Epithelial cell of proximal tubule (primary cell): ENCODE measurements at places on chromosomes 11 and 22.

- DNase-seq = no peak
Measured at GRCh38 chr11:78735711-78736110, 161.0 kb upstream of the NARS2 start.

DNA sequence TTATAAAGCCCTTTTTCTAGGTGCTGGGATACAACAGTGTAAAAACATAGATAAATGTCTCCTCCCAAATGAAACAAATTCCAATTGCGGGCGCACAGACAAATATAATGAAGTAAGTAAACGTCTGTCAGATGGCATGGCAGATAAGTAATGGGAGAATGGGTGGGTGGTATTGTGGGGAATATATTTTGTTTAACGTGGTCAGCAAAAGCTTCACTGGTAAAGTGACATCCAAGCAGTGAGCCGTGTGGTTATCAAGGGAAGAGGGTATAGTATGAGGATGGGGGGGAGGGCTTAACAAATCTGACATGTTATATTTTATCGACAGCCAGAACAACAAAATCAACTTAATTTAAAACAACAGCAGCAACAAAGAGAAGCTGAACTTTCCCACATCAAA is 1.2 kb downstream of the SVIP start:
- DNase-seq = no peak

DNA sequence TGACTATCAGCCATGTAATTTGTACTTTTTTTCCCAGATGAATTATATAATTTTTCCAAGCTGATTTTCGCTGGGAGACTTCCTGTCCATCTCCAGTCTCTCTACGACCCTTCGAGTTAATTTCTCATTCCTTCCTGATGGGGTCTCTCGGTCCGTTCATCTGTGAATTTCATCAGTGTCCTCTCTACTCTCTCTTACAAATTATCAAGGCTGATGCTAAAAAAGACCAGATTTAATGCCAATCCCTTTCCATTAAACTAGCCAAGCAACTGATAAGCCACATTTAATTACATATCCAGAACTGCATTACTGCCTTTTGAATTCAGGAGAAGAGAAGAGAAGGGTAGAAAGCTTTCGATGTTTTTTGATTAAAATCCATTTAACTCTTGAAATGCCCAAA is 25.8 kb downstream of the VSIG10L2 start:
- no peak for DNase-seq

DNA sequence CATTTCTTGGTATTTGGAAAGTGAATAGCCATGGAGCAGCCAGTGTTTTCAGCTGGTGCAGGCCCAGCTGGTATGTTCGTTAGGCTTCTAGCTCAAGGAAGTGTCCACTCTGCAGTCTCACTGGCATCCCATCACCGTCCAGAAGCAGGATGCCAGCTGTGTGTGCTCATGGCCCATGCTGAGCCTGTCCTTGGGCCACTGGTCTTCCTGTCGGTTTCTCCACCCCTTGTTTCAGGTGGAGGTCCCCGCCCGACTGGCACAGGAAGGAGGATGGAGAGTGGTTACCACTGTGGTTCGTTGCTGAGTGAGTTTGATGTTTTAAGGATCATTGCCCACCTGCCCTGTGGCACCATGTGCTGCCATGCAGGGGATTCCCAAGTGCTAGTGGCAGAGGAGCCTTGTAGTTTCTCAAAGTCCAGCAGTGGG is 63.7 kb downstream of the MED15 start:
- DNase-seq = no peak

DNA sequence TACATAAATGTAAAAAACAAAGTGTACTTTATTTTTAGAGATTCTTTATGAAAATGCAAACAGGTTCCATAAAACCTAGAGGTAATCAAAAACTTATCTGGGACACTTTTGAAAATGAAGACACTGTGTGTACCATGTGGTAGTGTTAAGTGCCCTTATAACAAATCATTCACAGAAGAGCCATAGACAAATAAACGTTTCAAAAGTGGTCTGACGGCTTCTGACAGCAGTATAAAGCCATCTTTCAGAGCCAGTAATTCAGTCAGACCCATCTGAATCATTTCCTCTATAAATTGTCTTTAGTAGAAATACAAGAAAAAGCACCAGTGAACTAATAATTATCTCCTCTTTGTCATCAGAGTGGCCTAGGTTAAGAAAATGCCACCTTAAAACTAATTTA is 100.0 kb downstream of the PAX6 start:
- DNase-seq = no peak

- DNase-seq = peak; percentile 90
Measured at GRCh38 chr11:34318111-34319037, 39.4 kb downstream of the ABTB2 start.
